ENCODE measurements at places on chromosomes 4 and X.

DNA sequence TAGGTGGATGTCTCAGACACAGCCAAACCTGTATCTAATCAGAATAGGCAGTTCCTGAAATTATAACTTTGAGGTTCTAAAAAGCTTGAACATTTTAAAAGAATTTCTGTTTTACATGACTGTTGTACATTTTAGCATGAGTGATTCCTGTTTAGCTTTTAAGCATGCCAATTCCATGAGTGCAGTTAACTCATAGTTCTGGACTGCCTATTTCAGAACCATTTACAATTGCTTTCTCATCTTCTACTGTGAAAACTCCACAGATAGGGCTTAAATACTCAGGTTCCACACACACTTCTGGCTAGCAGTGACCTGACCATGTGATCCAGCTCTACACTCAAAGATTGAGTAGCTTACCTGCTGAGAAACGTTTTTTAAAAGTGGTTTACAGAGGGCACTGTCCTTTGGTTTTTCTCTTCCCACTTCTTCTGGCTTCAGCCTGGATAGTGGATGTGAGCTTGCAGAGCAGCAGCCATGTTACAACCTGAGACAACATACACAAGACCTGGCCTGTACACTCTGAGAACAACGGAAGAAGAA, 280.8 kb downstream of the ANKRD50 start:
- DNase-seq: no peak

DNA sequence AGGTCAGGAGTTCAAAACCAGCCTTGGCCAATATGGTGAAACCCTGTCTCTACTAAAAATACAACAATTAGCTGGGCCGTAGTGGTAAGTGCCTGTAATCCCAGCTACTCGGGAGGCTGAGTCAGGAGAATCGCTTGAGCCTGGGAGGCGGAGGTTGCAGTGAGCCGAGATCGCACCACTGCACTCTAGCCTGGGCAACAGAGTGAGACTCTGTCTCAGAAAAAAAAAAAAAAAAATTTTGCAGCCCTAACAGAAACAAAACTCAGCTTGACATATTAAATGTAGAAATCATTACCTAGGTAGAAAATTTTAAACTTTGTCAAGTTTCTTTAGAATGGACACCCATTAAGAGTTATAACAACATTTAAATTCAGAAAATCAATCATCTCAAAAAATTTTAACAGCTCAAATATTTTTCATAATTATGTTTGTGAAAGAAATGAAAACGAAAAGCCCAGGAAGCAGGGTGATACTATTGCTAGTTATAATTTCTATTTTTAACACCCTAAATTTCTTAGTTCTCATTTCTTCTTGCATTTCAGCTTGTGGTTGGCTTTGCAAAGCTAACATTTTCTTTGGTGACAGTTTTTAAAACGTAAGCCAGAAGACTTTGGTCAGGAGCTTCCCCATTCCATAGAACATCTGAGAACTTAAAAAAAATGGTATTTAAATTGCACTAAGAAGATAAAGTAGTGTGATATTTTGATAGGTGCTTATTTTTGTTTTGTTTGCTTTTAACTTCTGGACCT, 33.3 kb upstream of the RBBP7 start:
- no peak for DNase-seq

DNA sequence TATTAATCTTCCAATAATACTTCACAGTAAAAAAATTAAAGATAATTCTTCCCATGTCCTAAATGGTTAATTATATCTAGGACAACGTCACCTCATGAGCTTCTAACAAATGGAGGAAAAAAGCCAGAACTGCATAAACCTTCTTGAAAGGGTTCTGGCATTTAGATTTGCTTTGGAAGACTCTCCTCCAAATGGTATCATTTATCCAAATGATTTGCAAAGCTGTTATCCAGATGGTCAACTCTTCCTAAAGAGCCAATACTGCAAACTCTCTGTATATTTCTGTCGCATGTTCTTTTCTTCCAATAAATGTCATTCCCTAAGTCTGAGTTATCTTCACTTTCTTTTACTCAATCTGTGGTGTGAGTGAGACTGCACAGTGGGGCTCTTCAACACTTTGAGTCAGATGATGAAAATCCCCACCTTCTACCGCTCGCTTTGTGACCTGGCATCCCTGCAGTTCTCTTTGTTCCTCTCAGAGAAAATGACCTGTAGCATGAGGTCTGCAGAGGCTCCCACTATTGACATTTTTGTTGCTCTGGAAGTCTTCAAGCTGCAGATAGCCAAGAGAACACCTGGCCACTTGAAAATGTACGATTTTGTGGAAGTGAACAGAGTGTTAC, 52.9 kb downstream of the TMEM150C start:
- DNase-seq: no peak

DNA sequence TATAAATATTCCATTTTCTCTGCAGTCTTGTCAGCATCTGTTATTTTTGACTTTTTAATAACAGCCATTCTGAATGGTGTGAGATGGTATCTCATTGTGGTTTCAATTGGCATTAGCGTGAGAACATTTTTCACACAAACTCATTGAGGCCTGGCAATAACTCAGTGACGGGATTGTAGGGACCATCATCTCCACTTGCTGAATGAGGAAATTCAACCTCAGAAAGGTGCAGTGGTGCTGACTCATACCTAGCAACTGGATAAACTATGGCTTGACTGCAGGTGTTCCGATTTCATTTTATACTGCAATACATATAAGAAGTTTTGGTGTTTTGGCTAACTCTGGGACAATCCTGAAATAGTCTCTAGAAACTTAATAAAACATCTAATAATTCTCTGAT, 88.3 kb upstream of the DDIT4L start:
- DNase-seq: no peak

GRCh38 chrX:108610141-108610540, 126.2 kb downstream of the IRS4 start:
- DNase-seq: no peak

- DNase-seq: no peak
These were observed 119.3 kb upstream of the PITX2 start for GRCh38 chr4:110742143-110742542.

DNA sequence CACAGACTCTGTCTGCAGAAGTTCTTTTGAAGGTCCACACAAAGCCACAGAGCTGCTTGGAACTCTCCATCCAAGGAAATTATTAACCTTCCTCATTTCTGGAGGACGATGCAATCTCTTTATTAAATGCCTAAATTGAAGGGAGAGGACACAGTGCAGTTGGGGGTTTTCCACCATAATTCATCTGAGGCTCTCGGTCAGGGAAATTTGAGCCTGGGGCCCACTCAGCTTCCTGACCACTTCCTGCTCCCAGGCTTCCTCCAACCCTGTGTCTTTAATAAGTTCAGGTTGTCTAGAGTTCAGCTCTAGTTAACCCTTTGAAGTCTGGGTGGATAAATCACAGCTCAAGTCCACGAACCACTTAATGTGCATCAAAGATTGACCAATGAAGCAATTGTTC, 58.5 kb downstream of the PRPS1 start:
- DNase-seq: no peak

GRCh38 chrX:123899701-123900100, 39.8 kb downstream of the XIAP start:
- no peak for DNase-seq

GRCh38 chr4:16694884-16695276, 203.6 kb downstream of the LDB2 start:
- DNase-seq: no peak

GRCh38 chrX:7330971-7331746, 183.2 kb upstream of the PUDP start:
- DNase-seq: no peak

- DNase-seq: no peak
These were observed 61.7 kb downstream of the HAND2 start for GRCh38 chr4:173468314-173468713.

GRCh38 chrX:151754047-151754429, 19.5 kb downstream of the CNGA2 start:
- no peak for DNase-seq

GRCh38 chr4:188295899-188296298, 156.7 kb downstream of the TRIML1 start:
- DNase-seq: no peak

DNA sequence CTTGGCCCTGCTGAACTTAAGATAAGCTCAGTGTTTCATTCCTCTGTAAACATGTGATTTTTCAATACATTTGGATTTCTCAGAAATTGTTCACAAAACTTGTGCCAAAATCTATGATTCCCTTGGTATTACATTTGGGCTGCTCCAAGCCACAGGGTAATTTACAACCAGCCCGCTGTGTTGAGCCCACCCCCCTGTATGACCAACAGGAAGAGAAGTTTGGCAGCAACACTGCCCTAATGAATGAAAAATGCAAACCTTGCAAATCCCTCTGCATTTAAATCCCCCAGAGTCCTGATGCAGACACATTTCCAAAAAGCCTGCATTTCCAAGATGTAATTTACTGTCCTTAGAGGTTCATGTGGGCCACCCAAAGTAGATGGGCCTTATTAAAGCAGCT, 34.1 kb upstream of the GAB1 start:
- no peak for DNase-seq

GRCh38 chr4:13920111-13920875, 292.8 kb upstream of the BOD1L1 start:
- no peak for DNase-seq
